ENCODE measurements at places on chromosomes 3 and 15.

GRCh38 chr3:36868614-36869436, 76.0 kb downstream of the TRANK1 start:
- no peak for DNase-seq

- DNase-seq: no peak
Measured at GRCh38 chr3:31407665-31408064, 125.1 kb upstream of the STT3B start.

- no peak for DNase-seq
Measured at GRCh38 chr3:109944836-109945235, 607.5 kb upstream of the DPPA4 start.

DNA sequence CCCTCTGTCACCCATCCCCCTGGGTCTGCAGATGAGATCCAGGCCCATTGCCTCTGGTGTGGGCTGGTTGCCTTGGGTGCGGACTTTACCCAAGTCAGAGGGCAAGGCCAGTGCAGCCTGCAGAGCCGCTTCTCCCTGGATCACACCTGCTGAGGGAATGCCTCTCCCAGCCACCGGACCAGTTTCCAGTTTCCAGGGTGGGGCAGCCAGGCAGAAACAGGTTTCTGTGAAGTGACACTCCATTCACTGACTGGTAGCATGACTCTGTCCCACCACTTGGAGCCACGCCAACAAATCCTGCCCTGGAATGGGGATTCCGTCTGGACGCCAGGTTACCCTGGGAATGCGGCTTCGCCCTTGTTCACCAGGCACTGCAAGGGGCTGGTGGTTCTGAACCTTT, 30.0 kb downstream of the PAQR5 start:
- DNase-seq: no peak

DNA sequence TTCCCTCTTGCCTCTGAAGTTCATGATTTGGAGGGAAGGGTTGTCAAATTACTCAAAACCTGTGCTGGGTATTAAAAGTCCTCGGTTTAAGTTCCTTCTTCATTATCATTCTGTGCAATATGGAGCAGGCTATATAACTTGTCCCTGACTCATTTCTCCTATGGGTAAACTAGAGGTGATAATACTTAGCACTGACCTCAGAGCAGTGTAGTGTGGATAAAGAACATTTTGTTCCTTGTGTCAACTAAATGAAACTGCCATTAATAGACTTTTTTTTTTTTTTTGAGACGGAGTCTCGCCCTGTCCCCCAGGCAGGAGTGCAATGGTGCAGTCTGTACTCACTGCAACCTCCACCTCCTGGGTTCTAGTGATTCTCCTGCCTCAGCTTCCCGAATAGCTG, 2.2 kb upstream of the BBX start:
- DNase-seq: no peak

- no peak for DNase-seq
Measured at GRCh38 chr3:45567730-45568172, 26.8 kb upstream of the LIMD1 start.

GRCh38 chr3:117873249-117873600, 1161.4 kb downstream of the IGSF11 start:
- peak; percentile 21 for DNase-seq

DNA sequence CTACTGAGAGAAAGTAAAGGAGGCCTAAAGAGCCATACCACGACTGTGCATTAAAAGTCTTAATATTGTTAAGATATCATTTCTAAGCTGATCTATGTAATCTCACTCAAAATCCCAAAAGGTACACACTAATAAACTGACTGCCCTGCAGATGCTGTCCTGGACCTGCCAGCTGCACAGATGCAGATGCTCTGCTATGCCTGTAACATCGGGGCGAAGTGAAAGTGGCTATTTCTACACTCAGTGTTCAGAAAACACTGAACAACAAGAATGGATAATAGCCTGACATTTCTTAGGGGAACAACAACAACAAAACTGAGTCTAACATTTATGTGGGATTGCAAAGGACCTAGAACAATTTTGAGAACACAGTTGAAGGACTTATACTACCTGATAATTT, 31.9 kb downstream of the RAD18 start:
- no peak for DNase-seq

DNA sequence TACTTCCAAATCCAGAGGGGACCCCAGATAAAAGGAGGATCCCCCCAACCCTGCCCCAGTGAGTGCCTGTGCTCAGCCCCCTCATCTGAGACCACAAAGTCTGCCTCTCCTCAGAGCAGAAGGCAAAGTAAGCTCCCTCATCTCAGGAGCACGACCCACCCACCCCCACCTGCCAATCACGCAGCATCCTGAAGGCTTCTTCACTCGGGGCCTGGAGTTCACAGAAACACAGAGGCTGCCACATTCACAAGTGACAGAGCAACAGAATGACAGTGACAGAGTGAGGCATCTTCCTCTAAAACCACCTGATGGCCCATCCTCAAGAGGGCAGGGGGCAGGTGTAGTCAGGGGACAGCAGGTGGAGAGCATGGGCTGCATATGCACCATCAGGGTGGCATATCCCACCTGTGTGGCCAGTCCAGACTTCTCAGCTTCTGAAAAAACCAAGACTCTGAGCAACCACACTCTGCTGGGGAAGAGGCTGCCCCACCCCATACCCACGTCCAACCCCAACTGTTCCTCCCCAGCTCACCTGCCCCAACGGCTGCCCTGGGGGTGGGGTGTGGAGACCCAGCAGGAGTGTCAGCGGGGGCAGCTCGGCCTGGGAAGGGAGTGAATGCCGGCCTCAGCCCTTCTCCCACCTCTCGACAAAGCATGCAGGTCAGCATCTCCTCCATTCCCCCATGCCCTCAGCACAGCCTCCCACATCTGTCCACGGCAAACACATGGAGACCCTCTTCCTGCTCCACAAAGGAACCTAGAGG, 19.3 kb downstream of the ADCY5 start:
- no peak for DNase-seq

GRCh38 chr3:56423661-56424099, 44.6 kb downstream of the ERC2 start:
- no peak for DNase-seq

DNA sequence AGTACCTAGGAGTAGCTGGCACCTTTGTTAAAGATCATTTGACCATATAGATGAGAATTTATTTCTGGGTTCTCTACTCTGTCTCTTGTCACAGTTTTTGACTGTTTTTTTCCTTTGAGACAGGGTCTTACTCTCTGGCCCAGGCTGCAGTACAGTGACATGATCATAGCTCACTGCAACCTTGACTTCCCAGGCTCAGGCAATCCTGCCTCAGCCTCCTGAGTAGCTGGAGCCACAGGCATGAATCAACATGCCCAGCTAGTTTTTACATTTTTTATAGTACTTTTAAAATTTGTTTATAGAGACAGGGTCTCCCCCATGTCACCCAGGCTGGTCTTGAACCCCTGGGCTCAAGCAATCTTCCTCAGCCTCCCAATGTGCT, 45.0 kb downstream of the BCL2L10 start:
- DNase-seq: no peak

DNA sequence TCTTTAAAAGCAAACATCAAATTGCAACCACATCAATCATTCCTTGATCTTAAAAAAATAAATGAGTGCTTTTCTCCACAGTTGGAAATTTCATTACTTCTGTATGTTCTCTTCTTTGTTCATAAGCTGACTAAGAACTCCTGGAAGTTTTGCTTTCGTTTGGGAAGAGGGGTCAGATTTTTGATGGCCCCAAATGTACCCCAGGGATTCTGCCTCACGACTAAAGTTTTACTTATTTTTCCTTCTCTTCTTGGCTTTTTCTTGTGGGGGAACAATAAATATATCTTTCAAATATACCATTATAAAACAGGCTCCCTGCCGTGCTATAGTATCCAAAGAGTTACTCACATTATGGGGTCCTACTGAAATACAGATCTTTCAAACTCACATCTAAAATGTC, 215.0 kb upstream of the CDIN1 start:
- DNase-seq: no peak

DNA sequence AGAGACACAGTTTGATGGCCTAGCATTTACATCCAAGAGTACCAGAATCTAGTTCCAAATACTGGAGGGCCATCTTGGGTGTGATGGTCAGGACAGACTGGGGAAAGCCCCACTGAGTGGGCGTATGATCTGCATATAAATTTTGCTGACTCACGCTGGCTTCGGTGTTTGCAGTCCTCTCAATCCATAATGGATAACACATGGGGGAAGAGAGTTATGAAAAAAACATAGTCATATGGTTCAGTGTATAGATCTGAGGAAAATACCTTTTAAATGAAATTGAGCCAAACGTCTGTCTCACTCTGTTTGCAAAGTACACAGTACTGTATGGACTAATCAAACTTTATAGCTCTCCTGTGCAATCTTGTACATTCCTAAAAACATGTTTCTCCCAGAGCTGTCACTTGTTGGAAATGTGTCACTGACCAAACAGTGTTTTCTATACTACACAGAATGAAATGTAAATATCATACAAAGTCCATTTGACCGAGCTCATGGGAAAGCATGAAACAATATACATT, 125.3 kb upstream of the THBS1 start:
- DNase-seq: no peak

DNA sequence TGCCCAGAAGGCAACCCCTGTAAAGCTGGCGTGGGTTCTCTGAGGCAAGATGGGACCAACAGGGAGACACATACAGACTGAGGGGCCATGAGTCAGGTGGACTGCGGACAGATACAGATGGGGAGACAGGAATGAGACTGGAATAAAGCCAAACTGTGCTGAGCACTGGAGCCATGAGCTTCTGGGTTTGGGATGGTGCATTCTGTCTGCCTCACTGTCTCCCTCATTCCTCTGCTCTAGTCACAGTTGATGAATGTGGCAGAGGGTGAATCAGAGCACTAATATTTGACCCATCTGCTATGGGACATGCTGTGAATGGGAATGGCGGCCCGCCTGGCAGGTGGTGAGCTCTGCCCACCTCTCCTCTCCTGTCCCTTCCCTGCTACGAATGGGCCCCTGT, 262.9 kb downstream of the EPHB1 start:
- no peak for DNase-seq

DNA sequence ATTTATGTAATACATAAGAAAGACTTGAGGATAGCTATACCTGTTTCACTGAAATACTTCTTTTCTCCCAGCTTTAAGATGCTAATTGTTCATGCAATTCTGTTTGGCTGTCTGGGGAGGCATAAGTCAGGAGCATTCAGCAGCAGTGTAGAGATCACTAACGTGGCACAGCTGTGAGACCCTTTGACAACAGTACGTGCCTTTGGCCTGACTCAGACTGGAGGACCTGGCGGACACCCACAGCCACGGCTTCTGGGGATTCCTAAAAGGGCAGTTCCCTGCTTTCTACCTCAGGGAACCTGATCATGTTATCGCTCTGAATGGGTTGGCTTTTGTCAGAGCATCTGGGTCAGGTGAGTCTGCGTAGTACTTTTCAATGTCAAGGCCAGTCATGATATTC, 295.0 kb upstream of the ICE2 start:
- DNase-seq: no peak

DNA sequence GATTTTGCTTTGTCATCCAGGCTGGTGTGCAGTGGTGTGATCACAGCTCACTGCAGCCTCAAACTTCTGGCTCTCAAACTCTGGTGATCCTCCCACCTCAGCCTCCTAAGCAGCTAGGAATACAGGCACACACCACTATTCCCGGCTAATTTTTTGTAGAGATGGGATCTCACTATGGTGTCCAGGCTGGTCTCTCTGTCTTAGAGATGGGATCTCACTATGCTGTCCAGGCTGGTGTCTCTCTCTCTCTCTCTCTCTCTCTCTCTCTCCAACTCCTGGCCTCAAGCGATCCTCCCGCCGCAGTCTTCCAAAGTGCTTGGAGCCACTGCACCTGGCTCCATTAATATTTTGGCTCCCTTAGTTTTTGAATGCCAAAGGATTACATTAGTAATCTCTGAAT, 17.7 kb downstream of the USF3 start:
- DNase-seq: no peak

GRCh38 chr3:62962714-62963113, 87.5 kb upstream of the CADPS start:
- no peak for DNase-seq

GRCh38 chr3:104886220-104886995, 480.3 kb upstream of the ALCAM start:
- DNase-seq: no peak

DNA sequence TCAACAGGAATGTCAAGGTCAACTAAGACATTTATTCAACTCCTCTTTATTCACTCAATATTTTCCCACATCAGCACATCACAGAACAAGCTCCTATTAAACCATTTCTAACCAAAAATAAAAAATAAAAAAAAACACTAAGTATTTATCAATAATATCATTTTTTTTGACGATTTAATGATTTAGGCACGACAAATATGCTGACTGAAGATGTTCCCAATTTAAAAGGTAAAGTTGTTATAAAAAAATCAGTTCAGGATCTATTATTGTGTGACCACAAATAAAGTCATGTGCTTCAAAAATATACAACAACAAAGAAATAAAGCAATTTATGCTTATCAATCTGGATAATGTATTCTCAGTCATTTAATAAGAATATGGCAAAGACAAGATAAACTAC, 16.2 kb downstream of the DPH6 start:
- no peak for DNase-seq

GRCh38 chr3:195815169-195815771, 3.5 kb upstream of the MUC4 start:
- no peak for DNase-seq

- no peak for DNase-seq
Measured at GRCh38 chr3:46998121-46998851, 18.8 kb downstream of the NBEAL2 start.

GRCh38 chr3:69433121-69433968, 47.5 kb upstream of the FRMD4B start:
- no peak for DNase-seq

DNA sequence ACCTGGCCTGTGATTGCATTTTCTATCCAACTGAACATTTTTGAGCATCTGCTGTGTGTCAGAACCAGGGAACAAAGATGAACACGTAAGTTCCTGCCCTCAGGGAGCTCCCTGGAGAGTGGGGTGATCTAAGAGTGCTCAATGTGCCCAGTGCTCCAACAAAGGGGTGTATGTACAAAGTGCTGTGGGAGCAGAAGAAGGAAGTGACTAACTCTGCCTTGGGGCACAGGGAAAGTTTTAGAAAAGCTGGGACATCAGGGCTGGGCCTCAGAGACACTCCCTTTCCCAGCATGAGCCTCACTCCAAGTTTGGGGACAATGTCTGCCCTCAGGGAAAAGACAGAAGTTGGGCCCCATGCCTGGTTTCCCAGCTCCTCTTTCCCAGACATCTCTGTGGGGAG, 27.6 kb upstream of the BNC1 start:
- DNase-seq: no peak

- DNase-seq: no peak
Measured at GRCh38 chr3:135140591-135140990, 345.5 kb downstream of the EPHB1 start.

GRCh38 chr3:46673151-46674030, 20.1 kb downstream of the ALS2CL start:
- DNase-seq: no peak

GRCh38 chr3:17489139-17489538, 253.3 kb downstream of the TBC1D5 start:
- no peak for DNase-seq

Measured in left renal cortex interstitium (tissue), 4 donors.